Neural progenitor cell (in vitro differentiated cells): ENCODE measurements at places on chromosomes 2 and 18.

DNA sequence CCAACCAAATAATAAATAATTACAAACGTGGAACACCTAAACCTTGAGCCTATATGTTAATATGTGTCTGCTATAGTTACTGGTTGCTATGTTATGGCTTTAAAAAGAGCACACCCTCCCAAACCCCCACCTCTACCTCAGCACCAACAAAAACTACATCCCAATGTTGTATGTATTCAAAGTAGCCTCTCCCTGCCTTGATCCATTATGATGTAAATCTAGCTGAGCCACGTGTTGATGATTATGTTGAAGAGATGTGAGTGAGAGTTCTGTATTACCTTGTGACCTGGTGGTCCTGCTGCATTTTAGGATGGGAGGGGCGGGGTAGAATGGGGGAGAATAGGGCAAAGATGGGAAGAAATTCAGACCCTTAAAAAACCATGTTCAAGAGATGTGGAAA is 4.8 kb downstream of the MFSD6 start:
- no peak for DNase-seq

DNA sequence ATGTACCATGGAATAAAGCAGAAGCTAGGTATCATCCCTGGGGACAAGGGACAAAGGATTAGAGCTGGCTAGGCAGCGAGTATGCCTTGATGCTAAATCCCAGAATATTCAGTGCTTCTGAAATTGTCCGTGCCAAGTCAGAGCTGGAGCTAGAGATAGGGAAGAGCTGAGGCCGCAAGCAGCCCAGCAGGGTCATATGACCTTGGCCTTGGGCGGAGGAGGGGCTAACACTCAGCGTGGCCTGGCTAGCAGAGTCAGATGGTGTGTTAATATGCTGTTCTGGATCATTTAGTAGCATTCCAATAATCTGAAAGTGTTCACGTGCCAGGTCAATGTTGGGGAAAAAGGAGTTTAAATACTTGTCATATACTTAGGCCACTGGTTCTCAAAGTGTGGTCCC is 374.8 kb downstream of the CLIP4 start:
- no peak for DNase-seq

GRCh38 chr18:46542545-46542944 is 114.5 kb downstream of the LOXHD1 start:
- peak; percentile 78 for DNase-seq

DNA sequence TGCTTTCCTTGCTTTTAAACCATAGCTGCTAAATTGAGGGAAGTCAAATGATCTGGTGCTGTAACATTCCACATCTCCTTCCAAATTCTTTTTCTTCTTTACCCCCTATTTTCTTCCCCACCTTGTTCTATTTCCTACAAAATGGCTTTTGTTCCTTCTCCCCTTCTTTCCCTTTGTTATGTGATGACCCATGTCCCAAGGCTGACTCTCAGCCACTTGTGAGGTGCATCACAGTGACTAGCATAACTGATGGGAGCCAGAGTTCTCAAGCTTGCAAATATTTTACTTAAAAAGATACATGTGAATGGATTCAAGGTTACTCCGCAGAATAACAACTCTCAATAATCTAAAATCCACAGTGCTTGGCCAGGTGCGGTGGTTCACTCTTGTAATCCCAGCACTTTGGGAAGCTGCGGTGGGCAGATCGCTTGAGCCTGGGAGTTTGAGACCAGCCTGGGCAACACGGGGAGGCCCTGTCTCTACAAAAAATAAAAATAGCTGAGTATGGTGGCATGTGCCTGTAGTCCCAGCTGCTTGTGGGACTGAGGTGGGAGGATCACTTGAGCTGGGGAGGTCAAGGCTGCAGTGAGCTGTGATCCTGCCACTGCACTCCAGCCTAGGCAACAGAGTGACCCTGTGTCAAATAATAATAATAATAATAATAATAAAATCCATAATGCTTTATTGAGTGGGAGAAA is 100.1 kb upstream of the CERS6 start:
- DNase-seq = no peak

DNA sequence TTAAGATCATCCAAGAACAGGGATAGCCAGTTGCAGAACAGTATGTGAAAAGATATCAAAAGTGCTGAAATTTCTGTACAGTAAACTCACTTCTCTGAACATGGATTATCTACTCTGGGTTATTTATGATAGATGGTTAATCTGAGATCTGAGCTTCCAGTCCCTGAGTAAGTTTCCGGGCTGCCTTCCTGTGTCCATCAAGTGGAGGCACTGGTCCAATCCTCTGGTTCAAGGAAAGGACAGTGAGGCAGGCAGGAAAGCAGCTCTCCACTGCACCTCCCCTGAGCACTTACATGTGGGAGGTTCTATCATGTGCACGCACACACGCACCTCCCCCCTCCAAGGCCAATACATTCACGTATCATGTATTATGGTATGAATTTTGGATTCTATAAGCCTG is 32.5 kb downstream of the GPR45 start:
- no peak for DNase-seq

DNA sequence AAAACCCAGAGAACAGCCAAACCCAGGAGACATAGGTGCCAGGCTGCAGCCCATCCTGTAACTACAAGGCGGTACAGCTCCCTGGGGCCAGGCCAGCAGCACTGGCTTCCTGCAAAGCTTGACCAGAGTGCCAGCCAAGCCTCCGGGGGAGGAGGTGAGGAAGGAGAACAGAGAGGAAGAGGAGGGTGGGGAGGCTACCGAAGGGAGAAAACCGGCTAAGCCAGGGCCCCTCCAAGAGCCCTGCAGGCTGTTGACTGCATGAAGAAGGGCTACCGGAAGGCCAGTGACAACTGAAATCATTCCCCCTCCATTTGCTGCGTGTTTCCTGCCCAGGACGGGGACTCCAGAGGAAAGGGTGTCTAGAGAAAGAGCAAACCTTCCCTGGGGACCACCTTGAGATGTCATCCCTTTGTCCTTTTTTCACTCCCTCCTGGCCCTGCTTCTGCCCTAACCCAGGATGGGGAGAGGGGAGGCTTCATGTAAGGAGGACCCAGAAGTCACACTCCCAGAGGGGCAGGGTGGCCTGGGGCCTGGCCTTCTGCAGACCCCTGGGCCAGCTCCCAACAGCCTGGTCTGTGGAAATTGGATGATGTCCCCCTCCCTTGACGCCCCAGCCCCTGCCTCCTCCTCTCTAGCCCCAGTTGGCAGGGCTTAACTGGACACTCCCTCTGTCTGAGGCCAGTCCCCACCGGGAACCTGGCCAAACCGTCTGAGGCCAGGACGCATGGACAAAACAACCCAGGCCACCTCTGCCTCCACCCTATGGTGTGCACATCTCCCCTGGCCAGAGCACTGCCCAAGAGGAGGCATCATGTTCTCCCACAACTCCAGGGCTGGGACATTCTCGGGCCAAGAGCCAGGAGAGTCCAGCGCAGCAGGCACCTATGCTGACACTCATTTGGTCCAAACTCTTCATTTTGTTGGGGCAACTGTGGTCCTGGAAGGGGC is 207.8 kb downstream of the CYP26B1 start:
- DNase-seq = no peak

DNA sequence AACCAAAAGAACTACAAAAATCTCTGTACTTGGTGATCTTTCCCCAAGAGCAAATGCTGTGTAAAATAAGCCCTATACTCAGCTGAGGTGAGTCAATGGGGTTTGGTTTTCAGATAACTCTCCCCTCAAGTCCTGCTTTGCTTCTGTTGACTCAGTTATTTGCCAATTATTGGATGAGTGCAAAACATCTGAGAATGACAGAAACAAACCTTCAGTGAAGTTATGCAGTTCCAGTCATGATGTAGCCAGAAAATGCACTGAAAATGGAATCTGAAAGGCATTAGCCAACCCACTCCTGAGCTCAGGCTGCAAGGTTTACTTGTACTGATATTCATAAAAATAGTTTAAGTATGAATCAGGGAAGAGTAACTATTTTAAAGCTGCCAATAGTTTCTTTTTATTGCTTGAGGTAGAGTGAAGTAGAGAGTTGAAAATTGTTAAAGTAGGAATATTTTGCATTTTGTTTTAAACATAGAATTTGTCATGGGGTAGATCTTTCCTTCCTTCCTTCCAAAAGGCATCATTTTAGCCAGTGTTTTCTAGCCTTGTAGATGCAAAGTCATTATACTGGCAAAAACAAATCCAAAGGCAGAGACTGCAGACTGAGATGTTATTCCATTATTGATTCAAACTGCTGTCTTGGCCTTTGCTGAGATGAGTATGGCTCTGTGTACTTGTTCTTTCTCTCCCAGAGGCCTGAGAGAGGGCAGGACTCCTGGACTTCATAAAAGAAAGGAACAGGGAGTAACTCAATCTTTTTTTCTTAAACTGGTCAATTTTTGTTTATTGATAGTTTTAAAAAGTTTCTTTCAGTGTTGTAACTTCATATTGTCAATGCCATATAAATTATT is 215.3 kb downstream of the RND3 start:
- DNase-seq = no peak

DNA sequence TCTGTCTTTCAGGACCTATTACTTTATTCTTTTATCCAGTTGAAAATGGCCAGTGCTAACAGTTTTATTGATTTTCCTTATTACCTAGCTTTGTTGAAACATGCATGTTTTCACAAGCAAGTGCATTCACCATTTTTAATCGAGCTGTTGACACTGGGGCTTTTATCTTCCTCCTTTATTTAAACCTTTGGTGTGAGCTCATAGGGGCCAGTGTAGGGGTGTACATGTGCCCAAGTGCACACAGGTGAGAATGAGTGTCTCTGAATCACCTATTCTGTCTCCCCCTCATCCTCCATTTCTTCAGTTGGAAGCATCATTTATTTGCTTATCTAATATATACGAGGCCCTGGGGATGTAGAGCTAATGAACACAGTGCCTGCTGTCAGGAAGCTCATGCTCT is 199.1 kb downstream of the PRKCE start:
- DNase-seq = no peak

- DNase-seq = no peak
Measured at GRCh38 chr2:12805033-12805432, 88.3 kb downstream of the TRIB2 start.

- no peak for DNase-seq
Measured at GRCh38 chr2:62036761-62037250, 131.3 kb downstream of the COMMD1 start.

- DNase-seq = no peak
Measured at GRCh38 chr2:119078796-119079195, 79.8 kb downstream of the C1QL2 start.

- DNase-seq = no peak
Measured at GRCh38 chr2:222646008-222646407, 9.9 kb downstream of the FARSB start.

GRCh38 chr2:189557373-189557772 is 23.2 kb downstream of the SLC40A1 start:
- no peak for DNase-seq

DNA sequence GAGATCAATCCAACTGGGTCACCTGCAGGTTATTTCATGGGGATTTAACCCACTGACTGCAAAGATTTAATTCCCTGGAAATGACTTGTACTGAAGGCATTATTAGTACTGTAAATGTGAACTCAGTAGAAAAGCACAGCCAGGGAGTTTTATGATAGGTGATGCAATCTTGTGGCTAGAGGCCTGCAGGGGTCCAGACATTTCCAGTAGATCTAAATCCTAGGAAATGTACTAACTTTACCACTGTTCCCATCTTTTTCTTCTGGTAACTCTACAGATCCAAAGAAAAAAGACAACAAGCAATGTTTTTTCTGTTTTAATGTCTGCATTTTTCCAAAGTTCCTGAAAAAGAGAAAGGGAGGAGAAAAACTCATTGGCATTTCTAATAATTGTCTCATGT is 500.1 kb downstream of the ARHGAP15 start:
- DNase-seq = no peak

GRCh38 chr2:53939656-53940055 is 31.1 kb downstream of the PSME4 start:
- no peak for DNase-seq
